Effector CD8-positive, alpha-beta T cell (primary cell): ENCODE measurements at places on chromosomes 4 and X.
A peak's percentile ranks its signal among the peaks of the same experiment; 100 is the strongest.

DNA sequence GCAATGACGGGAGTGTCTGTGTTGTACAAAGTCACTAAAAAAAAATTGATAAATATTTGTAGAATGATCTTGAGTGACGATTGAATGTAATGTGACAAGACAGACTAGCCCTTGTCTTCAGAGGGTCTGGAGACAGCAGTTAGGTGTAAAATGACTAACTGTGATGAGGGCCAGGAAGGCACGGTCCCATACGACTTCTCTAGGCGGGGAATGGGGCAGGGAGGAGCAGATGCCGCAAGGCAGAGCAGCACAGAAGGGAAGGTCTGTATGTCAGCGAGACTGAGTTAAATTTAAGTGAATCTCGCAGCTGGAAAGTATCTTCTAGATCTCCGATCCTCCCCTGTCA lies 405 bp downstream of the CENPE start:
- no peak for DNase-seq

- DNase-seq: no peak
These were observed 653 bp downstream of the PLA2G12A start for GRCh38 chr4:109729117-109729717.

DNA sequence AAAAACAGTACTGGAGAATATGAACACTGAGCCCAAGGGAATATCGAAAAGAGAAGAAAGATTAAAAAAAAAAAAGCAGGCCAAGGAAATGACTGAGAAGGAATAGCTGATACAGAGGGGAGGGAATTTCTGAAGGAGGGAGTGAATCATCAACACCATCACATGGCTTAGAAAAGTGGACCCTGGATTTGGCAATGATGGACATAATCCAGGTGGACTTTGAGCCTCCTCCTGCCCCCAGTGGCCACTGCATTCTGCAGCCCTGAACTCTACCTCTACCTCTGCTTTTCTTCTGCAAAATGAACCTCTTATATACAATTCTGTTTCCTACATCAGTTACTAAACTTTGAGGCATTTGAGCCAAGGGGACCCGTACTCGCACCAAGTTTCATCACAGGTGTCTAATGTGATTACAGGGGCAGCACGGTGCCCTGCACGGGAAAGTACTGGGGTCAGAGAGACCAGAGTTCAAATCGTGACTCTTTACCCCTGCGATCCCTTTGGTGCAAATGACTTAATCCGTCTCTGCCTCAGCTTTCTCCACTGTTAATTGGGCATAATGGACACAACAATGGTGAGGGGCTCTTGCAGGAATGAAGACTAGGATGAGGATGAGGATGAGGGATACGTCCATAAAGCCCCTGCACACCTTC lies 1.1 kb downstream of the OCIAD2 start:
- DNase-seq: no peak

- DNase-seq: no peak
These were observed 101.9 kb downstream of the RASL11B start for GRCh38 chr4:52964011-52964410.

- no peak for DNase-seq
These were observed 2089.6 kb upstream of the TENM3 start for GRCh38 chr4:180153587-180153986.

DNA sequence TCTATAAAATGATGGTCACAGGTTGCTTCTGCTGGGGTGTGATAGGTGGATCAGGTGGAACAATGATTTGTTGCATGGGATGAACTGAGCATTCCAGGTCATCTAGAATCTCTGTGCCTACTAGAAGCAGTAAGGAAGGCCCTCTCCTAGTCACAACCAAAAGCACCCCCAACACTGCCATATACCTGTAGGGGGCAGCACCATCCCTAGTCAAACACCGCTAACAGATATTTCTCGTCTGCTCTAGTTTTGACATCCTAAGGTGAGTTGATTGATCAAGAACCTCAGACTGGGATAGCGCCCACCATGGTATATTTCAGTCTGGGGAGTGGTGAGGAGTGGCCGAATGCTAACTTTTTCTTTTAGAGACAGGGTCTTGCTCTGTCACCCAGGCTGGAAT lies 160.2 kb downstream of the NHS start:
- peak; percentile 1 for DNase-seq

GRCh38 chr4:91325495-91325894 lies 978.3 kb upstream of the GRID2 start:
- no peak for DNase-seq

DNA sequence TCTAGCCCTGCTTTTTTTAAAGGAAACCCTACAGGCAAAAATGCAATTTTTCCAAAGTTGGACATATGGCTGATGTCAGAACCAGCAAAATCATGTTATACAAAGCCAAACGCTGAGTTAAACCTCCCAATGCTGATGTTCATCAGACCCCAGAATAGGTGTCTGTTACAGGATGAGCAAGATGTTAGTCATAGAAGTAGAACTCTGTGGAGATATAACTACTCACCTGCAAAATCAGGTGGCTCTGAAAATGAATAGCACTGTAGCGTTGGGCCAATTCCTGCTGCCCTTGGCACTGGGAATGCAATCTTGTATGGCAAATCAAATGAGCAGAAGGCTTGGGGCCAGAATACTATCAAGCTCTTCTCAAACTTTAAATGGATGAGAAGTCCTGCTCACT lies 634.1 kb downstream of the RPA4 start:
- DNase-seq: no peak

- DNase-seq: no peak
These were observed 91.4 kb downstream of the HMGN5 start for GRCh38 chrX:81110286-81110685.

GRCh38 chrX:27445438-27445837 lies 17.7 kb downstream of the PPP4R3C start:
- DNase-seq: no peak

DNA sequence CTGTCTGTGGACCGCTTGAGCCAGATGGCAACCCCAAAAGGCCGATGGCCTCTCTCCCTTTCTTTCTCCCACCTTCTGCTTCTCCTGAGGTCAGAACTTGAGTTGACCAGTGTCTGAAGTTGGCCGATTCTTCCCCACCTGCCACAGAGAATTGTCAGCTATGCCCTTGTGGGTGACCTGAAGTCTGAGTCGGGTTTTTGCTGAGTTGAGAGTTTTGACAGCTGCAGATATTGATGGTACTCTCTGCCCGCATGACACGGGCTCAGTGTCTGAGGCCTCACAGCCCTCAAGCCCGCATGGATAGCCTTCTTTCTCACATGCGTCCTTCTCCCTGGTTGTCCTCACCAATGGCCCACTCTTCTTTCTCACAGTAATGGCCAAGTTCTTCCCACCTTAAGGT lies 111.0 kb downstream of the EFNB1 start:
- DNase-seq: no peak

- DNase-seq: peak; percentile 0
These were observed 589.5 kb downstream of the BCOR start for GRCh38 chrX:39508300-39508692.

GRCh38 chr4:34046580-34046979 lies 2197.7 kb downstream of the ARAP2 start:
- no peak for DNase-seq

DNA sequence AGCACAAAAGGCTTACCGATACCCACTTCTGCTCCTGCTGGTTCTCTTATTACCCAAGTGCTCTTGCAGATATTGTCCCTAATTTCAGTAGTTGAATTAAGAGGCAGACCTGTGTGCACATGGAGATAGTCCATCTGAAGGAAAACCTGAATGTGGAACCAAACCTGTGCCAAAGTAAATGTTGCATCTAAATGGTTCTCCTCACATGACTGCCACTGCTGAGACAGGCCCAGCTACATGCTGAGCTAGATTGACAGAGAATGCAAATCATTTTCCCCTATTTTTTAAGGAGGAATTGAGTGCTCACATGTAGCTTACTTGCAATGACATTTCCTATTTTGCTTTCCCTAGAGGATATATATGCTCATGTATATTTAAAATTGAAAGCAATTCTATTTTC lies 609.1 kb upstream of the TECRL start:
- no peak for DNase-seq

DNA sequence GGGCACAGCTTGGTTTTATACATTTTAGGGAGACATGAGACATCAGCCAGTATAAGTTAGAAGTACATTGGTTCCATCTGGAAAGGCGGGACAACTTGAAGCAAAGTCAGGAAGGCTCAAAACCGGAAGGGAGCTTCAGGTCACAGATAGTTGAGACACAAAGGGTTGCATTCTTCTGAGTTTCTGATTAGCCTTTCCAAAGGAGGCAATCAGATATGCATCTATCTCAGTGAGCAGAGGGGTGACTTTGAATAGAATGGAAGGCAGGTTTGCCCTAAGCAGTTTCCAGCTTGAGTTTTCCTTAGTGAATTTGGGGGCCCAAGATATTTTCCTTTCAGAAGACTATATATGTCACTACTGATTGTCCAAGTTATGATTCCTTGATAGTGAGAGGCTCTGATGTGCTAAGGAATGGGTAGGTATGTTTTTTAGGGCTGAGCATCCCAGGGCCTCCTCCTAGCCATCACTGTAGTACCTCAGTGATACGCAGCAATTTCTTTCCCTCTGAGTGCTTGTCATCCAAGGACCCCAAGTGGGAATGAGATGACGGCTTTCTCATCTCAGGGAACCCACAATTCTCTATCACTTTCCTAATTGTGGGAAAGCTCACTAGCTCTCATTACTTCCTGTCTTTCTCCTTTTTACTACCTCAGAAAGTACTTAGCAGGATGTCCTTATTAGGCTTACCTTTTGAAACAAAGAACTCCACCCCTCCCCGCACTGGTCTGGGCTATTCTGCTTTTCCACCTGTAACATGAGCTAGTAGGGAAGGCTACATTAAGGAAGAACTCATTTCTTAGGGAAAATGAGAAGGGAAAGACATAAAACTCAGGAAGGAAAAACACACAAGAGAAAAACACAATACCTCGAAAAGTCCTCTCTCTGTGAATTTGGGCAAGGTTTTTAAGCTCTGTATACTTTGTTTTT lies 632.7 kb downstream of the RAPGEF2 start:
- DNase-seq: no peak

DNA sequence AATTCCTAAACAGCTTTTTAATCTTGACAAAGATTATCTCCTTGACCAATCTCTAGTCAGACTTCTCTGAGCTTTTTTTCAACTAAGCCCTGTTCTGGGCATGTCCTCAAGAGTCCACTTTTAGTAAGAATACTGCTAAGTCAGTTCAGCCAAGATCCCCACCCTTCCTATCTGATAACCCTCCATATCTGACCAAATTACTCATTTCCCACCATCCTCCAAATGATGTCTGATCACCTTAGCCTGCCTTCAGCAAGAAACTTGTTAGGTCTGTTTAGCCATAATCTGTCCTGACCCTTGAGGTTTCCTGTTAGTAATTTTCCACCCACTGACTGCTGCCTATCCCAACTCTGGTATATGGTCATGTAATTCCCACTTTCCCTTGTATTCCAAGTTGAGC lies 65.2 kb downstream of the FAM13A start:
- no peak for DNase-seq

DNA sequence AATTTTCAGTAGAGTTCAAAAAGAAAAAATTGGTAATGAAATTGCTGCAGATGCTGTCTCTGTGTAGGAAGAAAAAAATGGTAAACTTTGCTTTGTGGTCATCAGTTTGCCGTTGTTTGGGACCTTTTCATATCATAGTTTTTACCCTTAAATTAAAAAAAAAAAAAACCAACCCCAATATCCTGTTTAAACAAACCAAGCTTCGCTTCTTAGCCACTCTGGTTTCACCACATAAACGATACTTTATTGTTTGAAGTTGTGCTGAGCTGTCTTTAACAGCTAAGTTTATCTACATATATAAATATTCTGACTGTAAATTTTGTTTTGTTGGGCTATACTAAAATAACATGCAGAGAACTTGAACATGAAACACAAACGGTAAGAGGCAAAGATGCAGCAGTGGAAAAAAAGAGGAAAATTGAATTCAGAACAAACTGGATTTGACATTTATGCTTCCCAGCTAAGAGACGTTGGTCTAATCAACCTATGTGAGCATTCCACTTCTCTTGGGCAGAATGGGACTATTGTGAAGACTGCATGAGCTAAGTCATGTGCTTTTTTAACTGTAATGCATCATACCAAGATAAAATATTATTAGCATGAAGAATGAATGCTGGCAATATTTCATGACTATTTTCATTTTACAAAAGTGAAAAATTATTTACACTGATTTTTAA lies 15.7 kb upstream of the H2AZ1 start:
- DNase-seq: no peak

DNA sequence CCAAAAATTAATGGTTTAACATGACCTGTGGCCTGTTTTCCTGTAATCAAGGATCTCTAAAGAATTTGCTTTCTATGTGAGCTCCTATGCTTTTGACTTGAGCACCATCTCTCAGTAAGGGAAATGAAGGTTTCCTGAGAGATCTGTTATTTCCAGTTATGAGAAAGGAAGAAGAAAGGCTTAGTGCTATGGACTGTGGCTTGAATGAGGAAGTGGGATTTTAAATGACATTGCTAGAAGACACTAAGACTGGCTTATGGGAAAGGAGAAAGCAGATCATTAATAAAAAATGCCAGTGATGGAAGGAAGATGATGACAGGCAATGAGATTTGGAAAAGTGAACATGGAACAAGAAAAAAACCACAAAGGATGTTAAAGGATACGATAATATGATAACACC lies 285.4 kb downstream of the OPHN1 start:
- no peak for DNase-seq

GRCh38 chr4:161287678-161288352 lies 876.0 kb downstream of the FSTL5 start:
- DNase-seq: no peak

DNA sequence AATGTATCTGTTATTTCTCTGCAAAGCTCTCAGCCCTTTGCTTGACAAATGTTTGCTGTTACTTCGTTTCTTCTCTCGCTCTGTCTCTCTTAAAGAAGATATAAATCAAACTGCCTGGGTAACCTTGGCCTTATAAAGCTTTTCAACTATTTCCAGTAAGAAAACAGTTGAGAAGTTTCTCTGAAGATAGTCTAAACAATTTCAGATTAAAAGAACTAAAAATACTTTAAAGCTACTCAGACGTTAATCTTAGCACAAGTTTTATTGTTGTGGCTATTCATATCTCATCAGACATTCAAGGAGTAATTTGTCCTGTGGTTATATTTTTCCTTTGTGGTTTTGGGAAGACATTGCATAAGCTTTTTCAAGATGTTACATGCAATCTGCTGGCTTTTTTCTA lies 22.6 kb downstream of the HOPX start:
- DNase-seq: no peak

GRCh38 chr4:52243367-52243766 lies 192.3 kb downstream of the SPATA18 start:
- no peak for DNase-seq

GRCh38 chrX:74536832-74537371 lies 77.5 kb downstream of the RLIM start:
- DNase-seq: no peak
